ENCODE measurements at places on chromosomes 13 and 19.
A peak's percentile ranks its signal among the peaks of the same experiment; 100 is the strongest.

GRCh38 chr13:31385540-31385939 is 185.8 kb downstream of the B3GLCT start:
- peak; percentile 3 for DNase-seq

DNA sequence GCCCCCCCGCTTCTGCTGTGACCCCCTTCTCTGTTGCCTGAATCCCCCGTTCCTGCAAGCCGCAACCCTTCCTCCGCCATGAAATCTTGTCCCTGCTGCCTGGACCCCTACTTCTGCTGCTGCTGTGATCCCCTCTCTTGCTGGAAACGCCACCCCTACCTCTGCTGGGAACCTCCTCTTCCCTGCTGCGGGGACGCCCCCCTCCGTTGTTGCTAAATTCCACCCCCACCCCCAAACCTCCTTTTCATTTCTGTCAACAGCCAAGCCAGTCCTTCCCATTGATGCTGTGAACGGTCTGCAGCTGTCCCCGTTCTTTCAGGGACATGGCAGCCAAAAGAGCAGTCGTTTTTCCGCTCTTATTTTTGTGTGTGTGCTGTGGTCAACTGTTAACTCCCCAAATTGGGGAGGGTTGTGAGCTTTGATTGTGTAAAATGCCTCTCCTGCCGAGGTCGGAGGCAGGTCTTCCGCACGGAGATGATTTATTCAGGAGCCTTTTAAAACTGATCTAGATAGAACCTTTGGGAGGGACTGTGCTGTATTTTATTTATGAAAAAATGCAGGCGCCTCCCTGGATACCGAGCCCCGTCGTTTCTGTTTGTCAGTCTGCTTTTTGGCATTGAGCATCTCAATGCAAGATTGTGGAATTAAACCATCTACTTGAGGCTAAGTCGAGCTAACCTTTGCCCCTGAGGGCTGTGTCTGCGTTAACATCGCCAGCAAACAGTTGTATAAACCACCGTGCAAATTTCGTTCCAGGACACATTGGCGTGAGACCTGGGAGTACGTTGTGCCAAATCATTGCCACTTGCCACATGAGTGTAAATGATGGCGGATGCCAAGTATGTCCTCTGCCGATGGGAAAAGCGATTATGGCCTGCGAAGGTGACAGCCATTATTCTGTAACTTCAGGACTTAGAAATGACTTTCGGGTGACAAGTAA is 27.9 kb upstream of the NDUFS7 start:
- peak; percentile 35 for DNase-seq

GRCh38 chr13:31538067-31539042 is 201.0 kb upstream of the RXFP2 start:
- peak; percentile 11 for DNase-seq

DNA sequence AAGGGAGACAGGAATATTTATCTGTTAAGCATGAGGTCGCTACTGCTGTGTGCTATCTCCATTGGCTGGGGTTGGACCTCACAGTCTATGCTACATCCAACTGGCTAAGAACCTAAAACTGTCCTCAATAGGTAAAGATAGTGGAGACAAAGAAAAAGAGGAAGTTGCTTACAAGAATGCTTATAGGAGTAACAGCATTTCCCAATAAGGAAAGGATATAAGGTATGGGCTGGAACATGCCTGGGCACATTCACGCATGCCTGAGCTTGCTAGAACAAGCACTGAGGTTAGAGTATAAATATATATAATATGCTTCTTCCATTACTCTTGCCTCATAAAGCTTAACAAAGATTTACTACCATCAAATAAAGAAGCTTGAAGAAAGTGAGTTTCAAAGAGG is 47.9 kb upstream of the CEACAM21 start:
- DNase-seq = no peak

DNA sequence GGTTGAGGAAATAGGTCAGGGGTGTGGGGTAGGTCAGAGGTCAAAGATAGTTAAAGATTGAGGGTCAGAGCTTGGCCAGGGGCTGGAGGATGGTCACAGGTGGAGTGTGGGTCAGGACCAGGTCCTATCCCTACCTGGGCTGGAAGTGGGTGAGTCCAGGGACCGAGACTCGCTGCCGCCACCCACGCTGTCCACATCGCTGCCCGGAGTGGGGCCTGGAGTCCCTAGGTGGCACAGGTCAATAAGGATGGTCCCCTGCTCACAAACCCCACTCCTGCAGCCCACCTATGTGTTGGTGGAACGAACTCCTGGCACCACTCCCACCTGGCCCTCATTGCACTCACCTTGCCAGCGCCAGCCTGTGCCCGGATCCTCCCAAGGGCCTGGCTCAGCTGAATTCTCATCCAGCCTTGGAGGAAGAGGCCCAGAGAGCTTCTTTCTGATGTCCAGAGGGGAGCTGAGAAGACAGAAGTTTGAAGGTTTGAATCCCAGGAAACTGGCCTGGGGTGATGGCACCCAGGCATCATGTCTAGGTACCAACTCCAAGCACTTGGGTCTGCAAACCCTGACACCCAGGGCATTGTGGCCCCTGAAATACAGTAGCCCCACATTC is 6.8 kb downstream of the GMIP start:
- DNase-seq = no peak

- DNase-seq = peak; percentile 80
Measured at GRCh38 chr19:3365836-3366752, at the start of gene NFIC. NFIC (plus strand) TSS chr19:3366583; CDS start chr19:3366637, 54 bp downstream.

DNA sequence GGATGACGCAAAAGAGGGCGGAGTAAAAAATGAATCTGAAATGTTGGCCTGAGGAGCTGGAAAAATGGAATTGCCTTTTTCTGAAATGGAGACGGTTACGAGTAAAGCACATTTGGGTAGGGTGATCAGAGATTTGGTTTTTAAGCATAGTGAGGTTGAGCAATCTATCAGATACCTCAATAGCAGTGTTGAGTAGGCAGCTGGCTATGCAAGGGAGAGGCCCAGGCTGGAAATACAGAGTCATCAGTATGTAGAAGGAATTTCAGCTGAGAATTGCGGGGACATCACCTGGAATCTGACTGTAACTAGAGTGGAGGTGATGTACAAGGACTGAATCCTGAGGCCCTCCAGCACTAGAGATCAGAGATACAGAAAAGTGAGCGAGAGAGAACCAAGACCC is 224.8 kb downstream of the LMO7 start:
- DNase-seq = no peak

- DNase-seq = no peak
Measured at GRCh38 chr13:95714142-95714832, 37.3 kb downstream of the DNAJC3 start.

DNA sequence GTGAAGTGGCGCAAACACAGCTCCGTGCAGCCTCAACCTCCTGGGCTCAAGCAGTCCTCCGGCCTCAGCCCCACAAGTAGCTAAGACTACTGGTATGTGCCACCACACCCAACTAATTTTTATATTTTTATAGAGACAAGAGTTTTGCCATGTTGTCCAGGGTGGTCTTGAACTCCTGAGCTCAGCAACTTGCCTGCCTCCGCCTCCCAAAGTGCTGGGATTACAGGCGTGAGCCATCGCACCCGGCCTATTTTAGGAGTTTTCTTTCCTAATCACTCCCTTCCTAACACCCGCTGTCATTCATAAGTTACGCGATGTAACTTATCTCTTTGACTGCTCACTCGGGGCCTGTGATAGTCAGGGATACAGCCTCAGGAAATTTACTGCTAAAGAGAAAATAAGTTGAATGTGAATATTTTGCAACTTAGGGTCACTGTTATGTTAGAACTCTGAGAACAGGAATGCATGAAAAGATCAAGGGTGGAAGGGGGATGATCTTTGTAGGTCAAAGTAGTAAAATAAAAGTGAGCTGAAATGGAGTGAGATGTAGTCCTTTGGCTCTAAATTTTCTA is 140.3 kb downstream of the DCT start:
- DNase-seq = no peak

GRCh38 chr13:94323764-94324758 is 155.4 kb downstream of the DCT start:
- no peak for DNase-seq

DNA sequence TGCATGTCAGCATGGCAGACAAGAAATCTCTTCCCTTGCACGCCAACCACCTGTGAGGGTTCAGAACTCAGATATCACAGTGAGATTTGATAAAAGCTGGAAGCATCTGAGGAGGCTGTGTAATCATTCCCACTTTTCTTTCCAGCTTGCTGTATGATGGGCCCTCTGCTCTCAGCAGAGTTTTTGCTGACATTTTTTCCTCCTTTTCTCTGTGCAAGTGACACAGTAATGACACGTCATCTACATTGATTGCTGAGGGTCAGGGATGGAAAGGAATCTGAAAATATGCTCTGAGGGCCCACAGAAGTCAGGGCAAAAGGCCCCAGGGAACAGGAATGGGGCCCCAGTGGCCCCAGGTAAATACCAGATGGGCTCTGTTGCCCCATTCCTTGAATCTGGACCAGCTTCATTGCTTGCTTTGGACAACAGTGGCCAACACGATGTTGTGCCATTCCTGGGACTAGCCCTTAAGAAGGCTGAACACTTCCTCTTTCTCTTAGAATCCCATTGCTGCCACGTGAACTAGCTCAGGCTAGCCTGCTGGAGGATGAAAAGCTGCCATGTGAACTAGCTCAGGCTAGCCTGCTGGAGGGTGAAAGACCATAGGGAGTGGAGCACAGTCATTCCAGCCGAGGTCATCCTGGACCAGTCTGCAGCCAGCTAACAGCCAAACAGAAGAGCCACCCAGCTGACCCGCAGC is 68.2 kb downstream of the CACNA1A start:
- DNase-seq = no peak

GRCh38 chr13:97544031-97544765 is 110.2 kb downstream of the RAP2A start:
- DNase-seq = no peak

DNA sequence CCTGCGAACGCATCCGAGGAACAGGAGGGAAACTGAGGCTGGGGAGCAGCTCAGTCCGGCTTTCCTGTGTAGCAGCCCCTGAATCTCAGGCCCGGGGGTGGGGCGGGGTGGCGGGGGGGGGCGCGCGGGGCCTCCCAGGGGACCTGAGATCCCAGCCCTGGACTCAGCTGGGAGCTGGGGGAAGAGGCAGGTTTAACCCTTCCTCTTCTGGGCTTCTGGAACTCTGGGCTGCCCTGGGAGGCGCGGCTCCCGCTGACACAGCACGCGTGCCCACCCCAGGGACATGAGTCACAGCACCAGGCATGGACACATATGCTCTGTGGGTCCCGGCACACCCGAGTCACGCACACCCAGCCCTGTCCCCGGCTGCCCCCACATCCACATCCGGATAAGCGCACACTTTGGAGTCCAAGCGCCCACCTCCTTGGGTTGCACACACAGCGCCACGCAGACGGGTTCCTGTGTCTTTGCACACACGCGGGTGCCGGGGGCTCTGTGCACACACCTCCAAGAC is 3.5 kb upstream of the CIRBP start:
- no peak for DNase-seq

GRCh38 chr19:3409346-3410064 is 43.1 kb downstream of the NFIC start:
- DNase-seq = no peak

DNA sequence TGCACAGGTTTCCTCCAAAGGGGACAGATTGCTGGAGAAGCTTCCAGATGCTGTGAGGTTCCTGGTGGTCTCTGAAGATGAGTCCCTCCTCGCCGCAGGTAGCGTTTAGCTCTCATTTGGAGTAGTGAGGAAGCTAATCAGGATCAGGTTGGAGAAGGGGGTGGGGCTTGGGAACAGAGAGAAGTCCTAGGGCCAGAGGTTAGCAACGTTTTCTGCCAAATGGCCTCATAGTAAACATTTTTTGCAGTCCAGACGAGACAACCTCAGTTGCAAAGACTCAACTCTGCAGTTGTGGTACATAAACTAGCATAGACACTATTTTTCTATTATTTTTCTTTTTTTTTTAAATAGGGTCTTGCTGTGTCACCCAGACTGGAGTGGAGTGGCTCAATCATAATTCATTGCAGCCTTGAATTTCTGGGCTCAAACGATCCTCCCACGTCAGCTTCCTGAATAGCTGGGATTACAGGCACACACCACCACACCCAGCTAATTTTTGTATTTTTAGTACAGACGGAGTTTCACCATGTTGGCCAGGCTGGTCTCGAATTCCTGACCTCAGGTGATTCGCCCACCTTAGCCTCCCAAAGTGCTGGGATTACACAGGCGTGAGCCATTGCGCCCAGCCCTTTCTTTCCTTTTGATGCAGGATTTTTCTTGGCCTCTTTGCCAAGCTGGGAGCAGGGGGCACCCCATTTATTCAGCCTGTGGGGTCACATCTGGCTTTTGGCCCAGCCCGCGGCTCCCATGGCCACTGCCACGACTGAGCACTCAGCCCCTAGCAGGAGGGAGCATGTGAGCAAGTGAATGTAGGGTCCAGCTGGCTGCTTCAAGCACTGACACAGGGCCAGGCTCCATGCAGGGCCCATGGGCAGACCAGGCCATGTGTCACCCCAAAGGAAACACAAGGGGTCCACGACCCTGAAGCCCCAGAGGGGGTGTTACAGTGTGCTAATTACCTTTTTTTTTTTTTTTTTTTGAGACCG is 34.4 kb upstream of the SIN3B start:
- no peak for DNase-seq

GRCh38 chr13:109684824-109685202 is 101.6 kb downstream of the IRS2 start:
- no peak for DNase-seq

- DNase-seq = no peak
Measured at GRCh38 chr13:78960881-78961280, 301.9 kb upstream of the OBI1 start.

DNA sequence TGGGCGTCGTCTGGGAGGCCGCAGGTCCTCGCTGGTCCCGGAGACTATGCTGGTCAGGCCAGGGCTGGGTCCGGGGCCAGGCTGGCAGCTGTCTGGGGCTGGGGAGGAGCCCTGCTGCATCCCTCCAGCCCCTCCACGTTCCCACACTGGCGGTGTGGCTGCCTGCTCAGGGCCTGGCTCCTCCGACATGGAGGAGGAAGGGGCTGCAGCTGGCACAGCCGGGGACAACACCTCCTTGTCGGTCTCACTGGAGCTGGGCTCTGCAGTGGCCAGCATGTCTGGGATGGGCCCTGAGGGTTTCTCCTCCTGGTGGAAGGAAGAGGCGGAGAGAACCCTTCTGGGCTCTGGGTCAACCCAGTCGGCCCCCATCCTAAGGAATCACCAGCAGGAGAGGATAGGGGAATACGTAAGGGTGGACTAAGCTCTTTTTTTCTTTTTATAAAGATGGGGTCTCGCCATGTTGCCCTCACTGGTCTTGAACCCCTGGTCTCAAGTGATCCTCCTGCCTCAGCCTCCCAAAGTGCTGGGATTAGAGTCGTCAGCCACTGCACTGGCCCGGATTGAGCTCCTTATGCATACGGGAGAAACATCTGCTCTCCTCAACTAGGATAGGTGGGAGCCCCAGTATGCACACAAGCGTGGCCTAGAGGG is 806 bp downstream of the ZNF414 start:
- DNase-seq = no peak

- peak; percentile 91 for DNase-seq
Measured at GRCh38 chr19:610801-611480, 21.3 kb downstream of the HCN2 start.

- no peak for DNase-seq
Measured at GRCh38 chr13:27266917-27267316, 3.7 kb upstream of the RASL11A start.

GRCh38 chr13:44234566-44234965 is 139.1 kb upstream of the SERP2 start:
- DNase-seq = no peak

All from K562 (cell line).